ENCODE measurements at places on chromosomes 2 and 18.

GRCh38 chr2:19369341-19369955, 11.0 kb upstream of the OSR1 start:
- DNase-seq = no peak

DNA sequence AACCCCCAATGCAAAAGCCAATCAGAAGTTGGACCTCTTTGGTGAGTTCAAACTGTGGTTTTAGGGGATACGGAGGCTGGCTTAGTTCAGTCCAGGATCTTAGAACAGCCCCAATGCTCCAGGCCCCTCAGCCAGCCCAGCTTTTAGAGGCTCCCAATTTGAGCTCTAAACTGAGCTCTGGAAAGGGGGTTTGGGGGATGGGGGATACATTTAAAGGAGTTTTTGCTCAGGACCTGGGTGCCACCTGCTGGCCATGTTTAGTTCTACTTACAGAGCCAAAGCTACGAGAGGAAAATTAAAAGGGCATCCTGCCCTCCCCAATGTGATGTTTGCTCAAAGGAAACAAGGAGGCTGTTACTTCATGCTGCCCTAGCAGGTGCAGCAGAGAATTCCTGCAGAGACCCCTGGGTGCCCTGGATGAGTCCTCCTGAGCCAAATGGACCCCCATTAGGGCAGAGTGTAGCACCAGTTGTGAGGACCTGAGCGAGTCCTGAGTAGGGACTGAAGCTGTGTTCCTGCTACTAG, 15.9 kb upstream of the TMEM214 start:
- peak; percentile 38 for DNase-seq

DNA sequence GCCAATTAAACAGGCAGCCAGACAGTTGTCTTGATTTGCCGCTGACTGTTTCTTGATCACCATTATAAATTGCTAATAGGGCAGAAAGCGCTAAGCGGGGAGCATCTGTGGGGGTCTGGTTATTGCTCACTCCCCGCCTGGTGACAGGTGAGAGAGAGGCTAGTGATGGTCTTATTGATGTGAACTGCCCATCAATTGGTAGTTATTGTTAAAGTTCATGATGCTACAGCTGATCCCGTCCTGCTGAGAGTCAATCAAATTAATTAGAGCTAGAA, 148.5 kb downstream of the LNPK start:
- DNase-seq = no peak

- no peak for DNase-seq
These were observed 149.7 kb downstream of the HNMT start for GRCh38 chr2:138113871-138114525.

DNA sequence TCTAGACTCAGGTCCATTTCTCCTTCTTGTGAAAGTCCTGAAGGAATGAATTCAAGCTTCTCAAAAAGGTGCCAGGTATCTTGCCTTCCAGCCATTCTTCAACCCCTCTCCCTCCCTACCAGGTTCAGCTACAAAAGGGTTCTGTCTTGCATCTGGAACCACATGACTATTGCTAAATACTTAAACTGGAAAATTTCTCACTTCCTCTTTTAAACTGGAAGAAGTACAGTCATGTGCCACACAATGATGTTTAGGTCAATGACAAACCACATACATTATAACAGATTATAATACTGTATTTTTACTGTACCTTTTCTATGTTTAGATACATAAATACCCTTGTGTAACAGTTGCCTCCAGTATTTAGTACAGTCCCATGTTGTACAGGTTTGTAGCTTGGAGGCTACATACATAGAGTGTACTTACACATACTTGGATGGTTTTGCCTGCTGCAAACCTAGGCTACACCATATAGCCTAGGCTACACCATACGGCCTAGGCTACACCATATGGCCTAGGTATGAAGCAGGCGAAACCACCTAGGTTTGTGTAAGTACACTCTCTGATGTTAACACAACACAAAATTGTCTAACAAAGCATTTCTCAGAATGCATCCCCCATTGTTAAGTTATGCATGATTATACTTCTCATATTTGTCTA, 142.0 kb upstream of the DNMT3A start:
- no peak for DNase-seq

DNA sequence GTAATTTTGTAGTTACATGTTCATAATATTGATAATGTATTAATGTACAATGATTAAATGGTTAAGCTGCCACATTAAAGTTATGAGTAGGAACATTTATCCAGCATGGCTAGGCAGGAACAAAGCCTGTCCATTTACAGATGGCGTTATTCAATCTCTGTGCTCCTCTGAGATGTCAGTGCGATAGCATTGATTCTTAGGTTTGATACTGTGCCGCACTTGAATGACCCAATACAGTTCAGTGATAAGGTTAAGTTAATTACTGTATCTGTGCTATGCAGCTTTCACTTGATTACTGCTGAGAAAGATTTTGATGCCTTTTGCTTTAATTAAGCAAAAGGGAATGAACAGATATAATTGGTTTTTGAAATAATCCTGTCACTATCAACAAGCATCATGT, 111.8 kb downstream of the ZNF407 start:
- no peak for DNase-seq

DNA sequence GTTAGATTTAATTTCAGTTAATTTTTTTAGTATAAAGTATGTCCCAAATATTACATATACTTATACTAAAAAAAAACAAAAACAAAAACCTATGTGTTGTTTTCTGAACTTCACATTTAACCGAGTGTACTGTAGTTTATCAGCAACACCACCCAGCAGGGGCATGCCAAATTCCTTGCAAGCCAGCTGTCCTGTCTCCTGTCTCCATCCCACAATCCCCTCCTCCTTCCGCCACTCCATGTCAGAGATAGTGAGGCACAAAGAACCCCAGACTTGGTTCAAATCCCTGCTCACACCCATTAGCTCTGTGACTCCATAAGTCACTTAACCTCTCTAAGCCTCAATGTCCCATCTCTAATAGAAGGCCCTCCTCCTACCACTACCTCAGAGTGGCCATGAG, 9.4 kb downstream of the CHST10 start:
- no peak for DNase-seq

DNA sequence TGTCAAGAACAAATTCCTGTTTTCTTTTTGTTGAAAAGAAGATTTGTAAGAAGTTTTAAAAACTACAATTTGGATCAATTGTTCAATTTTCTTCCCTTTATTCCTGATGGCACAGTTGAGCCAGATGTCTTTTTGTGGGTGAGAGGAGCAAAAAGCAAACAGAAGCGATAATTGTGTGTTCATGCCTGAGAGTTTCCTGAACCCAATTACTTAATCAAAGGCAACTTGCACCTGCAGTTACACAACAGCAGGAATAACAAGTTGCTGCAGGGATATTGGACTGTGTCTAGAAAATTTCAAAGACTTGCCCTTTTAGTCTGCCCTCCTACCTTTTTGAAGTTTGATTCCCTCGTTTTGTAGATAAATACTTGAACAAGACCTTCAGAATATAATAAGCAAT, 383.6 kb downstream of the DSEL start:
- no peak for DNase-seq

GRCh38 chr2:66555091-66555490, 120.2 kb downstream of the MEIS1 start:
- DNase-seq = no peak

- no peak for DNase-seq
These were observed 78.5 kb downstream of the EIPR1 start for GRCh38 chr2:3299130-3299529.

GRCh38 chr2:18123577-18123976, 245.1 kb downstream of the KCNS3 start:
- no peak for DNase-seq

- DNase-seq = no peak
These were observed 50.1 kb upstream of the PSME4 start for GRCh38 chr2:54020793-54021414.

DNA sequence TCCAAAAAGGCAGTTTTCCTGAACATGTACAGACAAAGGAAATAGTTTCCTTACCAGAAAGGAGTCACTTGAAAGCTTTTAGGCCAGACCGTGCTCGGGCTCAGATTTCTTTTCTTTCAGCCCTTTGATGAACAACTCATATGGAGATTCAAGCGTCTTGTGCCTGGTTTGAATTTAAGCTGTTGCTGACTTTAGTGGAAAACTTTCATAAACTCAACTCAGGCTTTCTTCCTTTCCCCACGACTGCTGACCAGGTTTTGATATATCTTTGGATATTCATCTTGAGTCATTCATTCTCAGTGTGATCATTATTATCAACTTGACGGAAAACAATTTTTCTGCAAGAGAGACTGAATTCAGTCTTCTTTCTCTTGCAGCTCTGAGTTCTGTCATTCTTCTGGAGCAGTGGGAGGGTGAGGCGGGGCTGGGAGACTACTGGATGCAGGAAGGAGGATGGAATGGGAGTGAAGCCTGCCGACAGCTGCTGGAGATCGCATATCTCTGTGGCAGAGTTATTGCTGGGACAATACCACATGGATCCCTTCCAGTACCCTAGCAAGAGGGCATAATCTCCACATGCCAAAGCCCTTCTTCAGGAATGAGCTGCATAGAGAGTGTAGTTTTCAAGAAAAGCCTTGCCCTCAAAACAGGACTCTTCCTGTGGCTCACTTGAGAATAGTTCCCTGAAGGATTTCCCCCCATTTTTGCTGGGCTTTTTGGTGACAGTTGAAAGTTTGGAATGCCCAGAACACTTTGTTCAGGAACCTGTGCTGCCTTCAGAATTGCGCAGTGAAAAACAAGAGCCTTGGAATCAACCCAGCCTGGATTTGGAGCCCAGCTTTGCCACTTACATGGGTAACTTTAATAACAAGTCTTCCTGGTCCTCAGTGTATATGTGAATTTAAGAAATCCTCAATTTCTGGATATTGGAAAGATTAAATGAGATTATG, 364.4 kb downstream of the ZNF521 start:
- DNase-seq = no peak

DNA sequence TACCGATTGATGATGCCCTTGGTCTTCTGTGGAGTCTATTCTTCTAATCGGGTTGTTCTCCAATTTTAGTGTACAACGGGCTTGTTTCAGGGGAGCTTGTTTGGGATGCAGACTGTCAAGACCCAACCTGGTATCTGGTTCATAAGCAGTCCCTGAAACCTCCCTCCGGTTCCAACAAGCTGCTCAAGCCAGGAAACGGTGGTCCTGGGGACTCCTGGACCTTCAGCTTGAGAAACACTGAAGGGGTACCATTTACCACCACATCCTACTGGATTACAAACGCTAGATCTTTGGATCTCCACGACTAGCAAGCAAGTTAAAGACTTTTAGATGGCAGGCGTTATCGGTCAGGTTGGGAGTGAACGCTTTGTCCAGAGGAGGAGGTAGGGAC, 2.0 kb downstream of the BCL2 start:
- DNase-seq = no peak

- no peak for DNase-seq
These were observed 257.3 kb upstream of the APCDD1 start for GRCh38 chr18:10197097-10197496.

GRCh38 chr18:3688690-3689089, 238.7 kb downstream of the TGIF1 start:
- DNase-seq = no peak

- no peak for DNase-seq
These were observed 2.5 kb downstream of the MRPL35 start for GRCh38 chr2:86201671-86202335.

- no peak for DNase-seq
These were observed 2.8 kb downstream of the MSH2 start for GRCh38 chr2:47405757-47406156.

DNA sequence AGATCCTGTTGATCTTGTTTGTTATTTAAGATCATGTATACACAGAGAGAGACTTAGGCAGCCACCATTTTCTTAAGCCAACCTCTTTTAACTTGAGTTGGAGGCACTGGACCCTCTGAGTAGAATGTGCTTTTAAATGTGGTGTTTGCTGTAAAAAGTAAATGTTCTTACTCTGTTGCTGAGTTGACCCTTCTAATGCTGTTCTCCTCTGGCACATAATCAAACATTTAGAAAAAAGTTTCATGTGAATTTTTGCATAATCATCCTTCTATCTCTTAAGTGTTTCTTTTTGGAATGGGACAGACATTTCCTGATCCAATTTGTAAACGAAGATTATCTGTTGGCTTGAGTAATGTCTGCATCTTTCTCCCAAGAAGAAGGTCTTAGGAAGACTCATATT, 255.1 kb upstream of the ETAA1 start:
- DNase-seq = no peak

DNA sequence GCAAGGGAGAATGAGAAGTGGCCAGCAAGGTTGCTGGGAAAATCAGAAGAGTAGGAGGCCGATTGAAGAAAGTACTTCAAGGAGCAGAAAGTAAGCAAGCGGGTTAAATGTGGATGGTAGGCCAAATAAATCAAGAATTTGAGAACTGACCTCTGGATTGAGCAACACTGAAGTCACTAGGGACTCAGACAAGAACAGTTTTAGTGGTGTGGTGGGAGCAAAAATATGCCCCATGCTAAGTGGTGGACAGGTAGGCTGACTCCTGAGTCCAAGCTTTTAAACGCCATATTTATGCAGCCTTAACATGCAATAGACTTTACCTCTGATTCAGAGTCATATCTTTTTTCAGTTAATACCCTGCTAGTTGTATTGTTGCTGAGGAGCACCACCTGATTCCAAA, 4.5 kb downstream of the TRABD2A start:
- DNase-seq = no peak

- no peak for DNase-seq
These were observed 47.8 kb downstream of the PXDN start for GRCh38 chr2:1696472-1696871.

DNA sequence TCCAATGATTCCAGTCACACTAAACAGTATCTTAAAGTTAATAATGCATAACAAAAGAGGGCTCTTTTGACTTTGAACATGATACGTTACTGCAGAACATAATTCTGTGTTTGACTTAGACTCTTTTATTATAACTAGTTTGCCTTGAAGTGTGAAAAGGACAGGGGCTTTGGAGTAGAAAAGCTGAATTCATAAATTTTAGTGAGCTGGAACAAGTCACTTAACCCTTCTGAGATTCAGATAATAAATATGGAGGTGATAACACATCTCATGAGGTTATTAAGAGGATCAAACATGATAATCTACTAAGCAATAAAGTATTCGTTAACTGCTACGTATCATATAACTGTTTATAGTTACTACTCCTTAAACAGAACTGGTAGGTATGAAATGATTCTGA, 44.7 kb upstream of the FLACC1 start:
- DNase-seq = no peak

GRCh38 chr2:136081582-136082210, 36.3 kb downstream of the CXCR4 start:
- DNase-seq = no peak

- peak; percentile 49 for DNase-seq
These were observed 88.5 kb downstream of the DYNAP start for GRCh38 chr18:54679318-54680149.

GRCh38 chr18:54607213-54608027, 16.4 kb downstream of the DYNAP start:
- DNase-seq = no peak

DNA sequence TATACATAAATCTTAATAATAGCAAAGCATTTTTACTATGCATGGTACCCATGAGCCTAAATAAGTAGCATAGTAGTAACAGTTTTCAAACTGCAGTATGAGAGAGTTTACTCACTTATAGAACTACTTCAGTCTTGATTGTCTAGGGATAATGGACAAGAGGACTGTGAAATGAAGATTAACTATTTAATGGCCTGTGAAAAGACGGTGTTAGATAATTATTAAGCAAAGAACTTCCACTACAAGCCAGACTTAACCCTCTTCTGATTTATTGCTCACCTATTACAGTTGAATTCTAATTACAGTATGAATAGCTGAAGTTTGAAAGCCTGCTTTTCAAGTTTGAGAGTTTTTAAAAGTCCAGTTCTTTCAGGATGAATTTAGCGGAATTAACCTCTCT, 18.9 kb downstream of the PIK3C3 start:
- DNase-seq = no peak

- no peak for DNase-seq
These were observed 1423.0 kb upstream of the PIK3C3 start for GRCh38 chr18:40532046-40532445.
